M059J (cell line): ENCODE measurements at places on chromosomes 16 and 17. TPM values are rescaled to one million over a fixed set of nuclear protein-coding genes. Genes with fewer than 3 reads are reported as not detected.

AXIN2 gene
- 2.5 and 3.3 TPM in 2 replicates for total RNA-seq

KRT12 gene
- total RNA-seq = not detected in 2 replicates

HOXB7 gene
- total RNA-seq = 20.0 and 23.3 TPM in 2 replicates

GCGR gene
- not detected in 2 replicates for total RNA-seq

RGS11 gene
- total RNA-seq = not detected in 2 replicates

RAD51D gene
- total RNA-seq = 8.4 and 10.0 TPM in 2 replicates

DNA sequence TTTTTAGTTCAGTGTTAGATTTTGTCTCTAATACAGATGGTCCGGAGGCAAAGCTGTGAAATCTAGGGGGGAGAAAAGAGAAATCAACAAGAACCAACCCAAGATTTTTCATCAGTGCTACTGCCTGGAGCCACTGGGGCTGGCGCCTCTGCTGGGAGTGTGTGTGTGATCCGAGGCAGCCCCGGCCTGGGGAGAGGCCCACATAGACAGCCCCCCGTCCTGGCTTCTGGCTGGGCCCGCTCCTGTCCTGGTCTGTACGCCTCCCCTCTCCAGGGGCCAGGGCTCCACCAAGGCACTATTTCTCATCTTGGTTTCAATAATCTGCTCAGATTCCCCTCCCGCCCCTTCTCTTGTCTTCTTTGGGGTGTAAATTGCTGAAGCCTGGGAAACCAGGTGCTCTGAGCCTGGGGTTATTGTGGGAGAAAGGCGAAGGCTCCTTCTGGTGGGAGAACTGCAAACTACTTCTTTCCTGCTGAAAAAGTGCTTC, 7.8 kb downstream of the BAHCC1 start:
- DNase-seq = no peak

DNA sequence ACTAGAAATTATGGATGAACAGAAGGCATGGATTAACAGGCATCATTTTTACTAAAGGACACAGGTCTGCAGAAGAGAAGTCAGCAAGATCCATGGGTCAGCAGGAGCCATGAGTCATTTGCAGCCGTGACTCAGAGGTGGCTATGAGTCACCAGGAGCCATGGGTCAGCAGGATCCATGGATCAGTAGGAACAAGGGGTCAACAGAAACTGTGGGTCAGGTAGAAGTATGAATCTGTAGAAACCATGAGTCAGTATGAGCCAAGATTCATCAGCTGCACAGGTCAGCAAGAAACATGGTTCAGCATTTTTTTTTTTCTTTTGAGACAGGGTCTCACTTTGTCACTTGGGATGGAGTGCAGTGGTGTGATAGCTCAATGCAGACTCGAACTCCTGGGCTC, 58.2 kb upstream of the HS3ST4 start:
- DNase-seq = peak; percentile 70

GRCh38 chr17:29238133-29238850, 8.4 kb upstream of the CRYBA1 start:
- DNase-seq = peak; percentile 61

DNA sequence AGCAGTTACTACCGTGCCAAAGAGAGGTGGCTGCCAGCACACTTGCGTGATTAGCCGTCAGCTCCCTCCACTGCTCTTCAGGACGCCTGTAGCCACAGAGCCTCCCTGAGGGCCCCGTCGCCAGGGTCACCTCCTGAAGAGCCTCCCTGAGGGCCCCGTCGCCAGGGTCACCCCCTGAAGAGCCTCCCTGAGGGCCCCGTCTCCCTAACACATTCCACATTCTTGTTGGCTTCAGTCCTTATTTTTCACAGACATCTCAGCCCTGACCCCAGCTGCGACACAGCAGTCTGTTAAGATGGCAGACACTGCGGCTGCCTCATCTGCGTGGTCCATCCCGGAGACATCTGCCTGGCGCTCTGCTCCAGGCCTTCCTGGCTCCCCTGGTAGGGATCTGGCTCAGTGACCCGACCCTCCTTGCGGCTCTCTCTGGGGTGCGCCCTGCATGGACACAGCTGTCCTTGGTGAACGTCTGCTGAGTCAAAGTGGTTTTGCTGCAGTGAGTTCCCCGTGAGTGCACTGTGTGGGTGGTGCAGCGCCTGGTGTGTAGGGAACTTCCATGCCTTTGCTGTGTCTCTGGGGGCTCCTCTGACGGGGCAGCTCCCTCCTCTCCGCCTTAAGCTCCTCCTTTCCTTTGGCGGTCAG, 11.4 kb downstream of the ACSF3 start:
- no peak for DNase-seq

GRCh38 chr16:3553138-3553923, 23.9 kb downstream of the NLRC3 start:
- no peak for DNase-seq

DNA sequence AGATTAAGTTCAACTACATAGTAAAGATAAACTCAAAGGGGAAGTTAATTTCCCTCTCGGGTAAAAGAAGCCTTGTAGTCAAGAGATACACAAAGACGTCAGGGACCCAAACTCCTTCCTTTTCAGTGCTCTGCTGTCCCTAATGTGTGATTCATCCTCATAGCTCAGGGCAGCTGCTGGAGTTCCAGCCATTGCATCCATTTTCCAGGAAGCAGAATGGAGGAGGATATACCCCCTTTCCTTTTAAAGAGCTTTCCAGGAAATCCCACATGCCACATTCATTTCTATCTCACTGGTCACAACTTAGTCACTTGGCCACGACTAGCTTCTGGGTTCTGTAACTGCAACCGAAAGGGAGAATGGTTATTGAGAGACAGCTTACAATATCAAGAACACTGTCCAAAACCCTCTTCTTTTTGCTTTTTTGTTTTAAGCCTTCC, 95.3 kb downstream of the SOCS1 start:
- DNase-seq = no peak

GRCh38 chr16:56389554-56389953, 35.8 kb downstream of the AMFR start:
- DNase-seq = peak; percentile 98

DNA sequence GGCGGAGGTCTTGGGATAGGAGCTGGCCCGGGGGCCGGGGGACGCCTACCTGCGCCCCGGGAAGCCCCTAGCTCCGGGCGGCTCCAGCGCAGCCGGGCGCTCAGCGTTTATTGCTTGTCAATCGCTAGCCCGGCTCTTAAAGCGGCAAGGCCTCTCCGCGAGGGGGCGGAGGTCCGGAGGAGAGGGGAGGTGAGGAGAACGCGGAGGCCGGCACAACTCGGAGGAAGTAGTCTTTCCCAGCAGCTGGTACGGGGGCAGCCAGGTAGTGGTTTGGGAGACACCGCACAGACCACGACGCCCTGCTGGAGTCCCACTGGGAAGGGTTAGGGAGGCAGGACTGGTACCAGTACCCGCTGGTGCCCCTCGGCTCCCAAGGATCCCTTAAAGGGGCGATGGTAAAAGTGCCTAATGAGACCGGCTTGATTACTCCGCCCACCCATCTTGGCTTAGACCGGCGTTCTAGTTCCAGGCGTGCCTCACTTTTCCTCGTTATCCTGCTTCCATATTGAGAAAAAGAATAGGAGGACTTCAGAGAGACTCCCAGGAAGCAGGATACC, at the start of gene MPP2:
Gene MPP2 (minus strand): TSS at position 112 of the 557 bp plus-strand sequence. CDS start 3,076 bp downstream, outside the sequence.
- DNase-seq = peak; percentile 28

DNA sequence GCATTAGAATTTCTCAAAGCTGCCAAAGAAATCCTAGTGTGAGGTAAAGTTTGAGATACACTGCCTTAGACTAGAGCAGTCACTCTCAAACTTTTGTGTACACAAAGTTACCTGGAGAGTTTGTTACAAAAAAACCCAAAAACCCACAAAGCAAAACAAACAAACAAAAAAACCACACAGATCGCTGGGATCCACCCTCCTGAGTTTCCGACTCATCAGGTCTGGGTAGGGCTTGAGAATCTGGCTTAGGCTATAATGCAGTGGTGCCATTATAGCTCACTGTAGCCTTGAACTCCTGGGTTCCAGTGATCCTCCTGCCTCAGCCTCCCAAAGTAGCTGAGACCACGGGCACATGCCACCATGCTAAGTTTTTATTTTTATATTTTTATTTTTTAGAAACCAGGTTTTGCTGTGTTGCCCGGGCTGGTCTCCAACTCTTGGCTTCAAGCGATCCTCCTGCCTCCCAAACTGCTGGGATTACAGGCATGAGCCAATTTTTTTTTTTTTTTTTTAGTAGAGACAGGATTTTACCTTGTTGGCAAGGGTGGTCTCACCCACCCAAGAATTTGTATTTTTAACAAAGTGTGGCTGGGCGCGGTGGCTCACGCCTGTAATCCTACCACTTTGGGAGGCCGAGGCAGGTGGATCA, 22.3 kb upstream of the SMG1 start:
- peak; percentile 44 for DNase-seq

DNA sequence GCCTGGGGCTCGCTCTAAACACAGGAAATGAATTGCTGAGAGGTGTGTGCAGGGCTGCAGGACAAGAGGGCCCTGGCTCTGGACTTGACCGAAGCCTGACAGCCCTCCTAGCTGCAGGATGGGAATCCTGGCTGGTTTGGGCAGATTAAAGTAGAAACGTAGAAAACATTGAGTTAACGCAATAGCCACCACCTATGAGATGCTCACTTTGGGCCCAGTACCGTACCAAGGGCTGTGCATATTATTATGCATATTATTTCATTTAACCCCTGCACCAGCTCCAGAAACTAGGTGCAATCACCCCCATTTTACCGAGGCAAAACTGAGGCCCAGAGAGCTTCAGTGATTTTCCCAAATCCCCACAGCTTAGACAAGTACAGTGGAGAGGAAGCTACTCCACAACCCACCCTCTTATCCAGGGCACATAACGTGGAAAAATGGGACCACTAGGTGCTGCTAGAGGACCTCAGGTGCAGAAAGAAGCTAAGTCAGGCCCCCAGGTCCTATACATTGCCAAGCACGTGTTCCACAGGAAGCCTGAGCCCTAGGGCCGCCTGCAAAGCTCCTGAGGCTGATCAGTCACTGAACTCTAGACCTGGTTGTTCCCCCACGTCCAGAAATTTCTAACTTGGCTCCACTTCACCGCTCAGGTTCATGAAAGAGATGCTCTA, 79.2 kb downstream of the MYH11 start:
- DNase-seq = peak; percentile 57

GRCh38 chr16:31519759-31520431, 7.8 kb upstream of the AHSP start:
- no peak for DNase-seq

DNA sequence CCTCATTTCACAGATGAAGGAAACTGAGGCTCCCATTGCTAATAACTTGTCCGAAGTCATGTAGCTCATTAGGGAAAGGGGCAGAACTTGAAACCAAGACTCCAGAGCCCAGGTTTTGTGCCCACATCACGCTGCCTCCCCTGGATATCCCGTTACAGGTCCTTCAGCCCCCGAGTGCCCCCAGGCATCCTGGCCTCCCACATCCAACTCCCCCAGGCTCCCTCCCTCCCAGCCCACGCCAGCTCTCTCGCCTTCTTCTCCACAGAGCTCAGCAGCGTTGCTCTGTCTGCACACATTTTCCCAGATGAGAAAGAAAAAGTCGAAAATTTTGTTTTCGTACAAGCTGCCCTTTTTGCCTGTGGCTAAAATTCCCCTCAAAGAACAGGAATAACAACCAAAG, 14.3 kb upstream of the METTL22 start:
- no peak for DNase-seq

DNA sequence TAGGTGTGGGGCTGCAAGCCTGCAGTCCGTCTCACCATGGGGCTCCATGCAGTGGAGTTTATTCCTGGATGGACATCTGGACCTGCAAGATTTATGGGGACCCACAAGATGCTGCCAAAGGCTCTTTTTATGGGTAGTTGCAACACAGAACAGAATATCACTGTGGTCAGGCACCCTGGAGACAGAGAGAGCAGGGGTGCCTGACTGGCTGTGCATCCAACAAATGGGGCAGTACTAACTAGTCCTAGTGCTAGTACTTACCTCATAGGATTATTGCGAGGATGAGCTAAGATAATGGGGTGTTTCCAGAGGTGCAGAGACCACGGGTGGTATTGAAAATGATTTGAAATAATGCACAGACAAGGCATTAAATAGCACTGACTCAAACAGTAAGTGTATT, 42.4 kb upstream of the MMP2 start:
- no peak for DNase-seq

GRCh38 chr17:20934288-20934687, 108.5 kb downstream of the USP22 start:
- DNase-seq = no peak

DNA sequence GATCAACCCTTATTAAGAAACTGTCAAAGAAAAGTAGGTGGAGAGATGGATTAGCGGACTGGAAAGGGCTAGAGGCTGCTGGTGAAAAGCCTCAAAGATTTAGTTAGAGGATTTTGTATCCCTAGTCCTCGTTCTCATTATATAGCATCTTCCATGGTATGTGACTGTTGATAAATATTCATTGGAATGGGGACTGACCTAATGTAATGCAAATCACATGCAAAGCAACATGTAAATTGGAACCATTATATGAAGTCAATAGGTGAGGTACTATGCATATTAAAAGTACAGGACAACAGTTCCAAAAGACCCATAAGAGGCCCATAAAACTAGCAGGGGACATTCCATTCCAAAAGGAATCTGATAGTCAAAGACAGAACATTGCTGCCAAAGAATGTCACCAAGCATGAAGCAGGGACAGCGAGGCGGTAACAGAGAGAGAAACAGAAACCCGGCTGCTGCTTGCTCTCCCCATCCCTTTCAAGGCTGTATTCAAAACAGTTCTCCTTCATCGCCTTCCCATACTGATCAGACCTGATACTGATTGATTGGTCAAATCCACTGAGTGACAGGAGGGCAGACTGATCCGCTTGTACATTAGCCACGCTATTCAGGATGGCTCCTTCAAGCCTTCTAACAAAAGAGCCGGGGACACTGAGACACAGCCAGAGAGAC, 44.5 kb downstream of the SOX9 start:
- no peak for DNase-seq
